ENCODE measurements at places on chromosomes 3 and 15. TPM values are rescaled to one million over a fixed set of nuclear protein-coding genes. Genes with fewer than 3 reads are reported as not detected.

SLC51B gene
- not detected for total RNA-seq

DNA sequence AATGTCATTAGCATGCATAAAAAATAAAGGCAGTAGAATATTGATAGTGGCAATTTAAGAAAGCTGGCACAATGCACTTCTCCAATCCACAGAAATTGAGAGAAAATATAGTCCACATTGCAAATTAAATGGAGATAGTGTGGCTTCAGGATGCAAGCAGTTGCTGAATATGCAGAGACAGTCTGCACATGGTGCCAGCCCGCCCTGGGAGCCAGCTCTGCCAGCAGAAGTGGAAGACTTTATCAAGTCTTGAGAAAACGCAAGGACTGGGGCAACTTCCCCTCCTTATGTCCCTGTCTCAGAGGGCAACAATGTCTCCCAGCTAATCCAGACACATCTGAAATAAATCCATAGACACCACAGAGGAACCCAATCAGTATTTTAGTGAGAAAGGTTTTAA, 57.2 kb downstream of the MB21D2 start:
- H3K36me3 ChIP-seq, result no peaks in the 10 kb centered on the region
- no peaks in the 10 kb centered on the region for H3K27me3 ChIP-seq
- no peak overlapping the region for H3K4me3 ChIP-seq
- no peak for DNase-seq

DNA sequence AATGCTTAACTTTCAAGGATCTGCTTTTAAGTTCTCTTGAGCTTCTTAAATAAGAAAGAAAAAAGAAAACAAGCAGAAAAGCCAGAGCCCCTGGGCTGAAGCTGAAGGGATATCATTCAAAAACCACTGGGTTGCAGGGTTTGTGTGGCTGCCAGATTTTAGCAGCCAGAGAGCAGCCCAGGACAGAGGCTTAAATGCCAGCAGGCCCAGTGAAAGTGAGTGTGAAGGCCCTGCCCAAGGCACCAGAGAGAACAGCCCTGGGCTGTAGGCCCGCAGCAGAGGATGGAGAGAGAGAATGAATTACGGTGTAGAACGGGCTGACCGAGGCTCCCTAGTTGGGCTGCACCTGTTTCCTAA, 106.3 kb upstream of the BOC start:
- H3K27ac ChIP-seq, result no peak overlapping the region
- H3K4me1 ChIP-seq, result peaks cover 8% of the 10 kb centered on the region
- no peak overlapping the region for H3K4me3 ChIP-seq
- peaks cover 31% of the 10 kb centered on the region for H3K27me3 ChIP-seq
- H3K36me3 ChIP-seq, result no peaks in the 10 kb centered on the region

- H3K4me3 ChIP-seq, result no peak overlapping the region
- no peak overlapping the region for H3K27ac ChIP-seq
- H3K27me3 ChIP-seq, result peaks cover 39% of the 10 kb centered on the region
- no peaks in the 10 kb centered on the region for H3K36me3 ChIP-seq
- peaks cover 2% of the 10 kb centered on the region for H3K4me1 ChIP-seq
- DNase-seq, result no peak
Measured at GRCh38 chr15:38164061-38164460, 88.6 kb upstream of the SPRED1 start.
